Inflammatory macrophage (primary cell): ENCODE measurements at places on chromosomes 3 and 15.

- DNase-seq = no peak
Measured at GRCh38 chr15:92571824-92572223, 83.8 kb downstream of the FAM174B start.

GRCh38 chr15:25733856-25734679, 129.1 kb downstream of the ATP10A start:
- no peak for DNase-seq

DNA sequence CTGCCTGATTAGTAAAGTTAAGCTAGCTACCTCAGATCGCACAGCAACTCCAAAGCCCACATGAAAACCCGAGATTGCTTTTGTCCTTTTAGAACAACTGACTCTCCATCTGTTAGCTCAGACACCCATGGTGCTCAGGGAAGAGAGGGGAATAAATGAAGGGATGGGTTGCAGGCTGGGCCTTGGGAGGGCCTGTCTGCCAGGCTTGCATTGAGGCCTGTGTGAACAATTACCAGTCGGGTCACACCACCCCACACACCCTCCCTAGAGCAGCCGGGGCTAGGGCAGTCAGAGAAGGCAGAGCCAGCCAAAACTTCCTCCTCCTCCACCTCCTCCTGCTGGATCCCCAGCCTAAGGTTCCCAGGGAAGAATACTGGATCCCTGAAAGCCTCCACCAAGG, 8.8 kb upstream of the PRKAR2A start:
- DNase-seq = no peak

DNA sequence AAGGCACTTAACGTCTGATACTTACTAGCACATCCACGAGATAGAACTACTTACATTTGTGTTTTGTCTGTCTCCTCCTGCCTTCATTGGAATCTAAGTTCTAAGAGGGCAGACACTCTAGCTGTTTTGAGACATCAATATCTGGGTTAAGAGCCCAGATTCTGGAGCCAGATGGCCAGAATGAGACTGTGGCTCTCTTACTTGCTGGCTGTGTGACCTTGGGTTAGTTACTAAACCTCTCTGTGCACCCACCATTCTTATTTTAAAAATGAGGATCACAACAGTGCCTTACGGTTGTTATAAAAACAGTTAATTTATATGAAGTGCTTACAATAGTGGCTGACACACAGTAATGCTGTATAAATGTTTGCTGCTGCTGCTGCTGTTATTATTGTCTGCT, 7.7 kb downstream of the STARD5 start:
- no peak for DNase-seq

DNA sequence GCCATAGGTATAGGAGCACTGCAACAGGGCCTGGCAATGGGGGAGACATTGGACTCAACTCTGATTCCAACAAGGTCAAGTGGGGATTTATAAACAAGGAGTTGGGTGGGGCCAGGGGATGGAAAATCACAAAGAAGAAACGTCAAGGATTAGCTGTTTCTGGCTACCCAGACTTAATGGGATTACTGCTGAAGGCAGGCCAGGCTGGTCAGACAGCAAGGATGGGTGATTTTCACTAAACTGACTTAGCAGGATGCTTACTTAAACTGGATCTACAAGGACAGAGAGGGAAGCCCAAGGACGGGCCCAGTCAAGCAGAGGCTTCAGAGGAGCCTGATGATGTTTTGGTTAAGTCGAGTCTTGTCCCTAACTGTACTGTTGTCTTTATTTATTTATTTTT, 76.2 kb downstream of the USP13 start:
- no peak for DNase-seq

DNA sequence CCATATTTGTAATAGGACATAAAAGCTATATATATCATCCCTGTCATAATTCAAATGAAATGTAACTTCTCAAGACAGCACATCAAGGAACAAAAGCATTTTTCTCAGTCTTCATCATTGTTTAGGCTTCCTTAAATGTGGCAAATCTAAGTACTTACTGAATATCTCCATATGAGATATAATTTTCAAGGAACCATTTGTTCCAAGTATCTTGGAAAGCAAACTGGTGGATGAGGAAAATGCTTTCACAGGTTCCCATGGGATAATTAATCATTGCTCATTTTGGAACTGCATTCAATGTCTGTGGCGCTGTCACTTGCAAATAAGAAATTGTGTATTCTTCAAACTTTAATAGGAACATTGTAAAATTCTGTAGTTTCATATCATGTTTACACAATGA, 52.6 kb upstream of the ZNF385D start:
- no peak for DNase-seq

- no peak for DNase-seq
Measured at GRCh38 chr15:68585574-68586273, 6.9 kb downstream of the CORO2B start.

DNA sequence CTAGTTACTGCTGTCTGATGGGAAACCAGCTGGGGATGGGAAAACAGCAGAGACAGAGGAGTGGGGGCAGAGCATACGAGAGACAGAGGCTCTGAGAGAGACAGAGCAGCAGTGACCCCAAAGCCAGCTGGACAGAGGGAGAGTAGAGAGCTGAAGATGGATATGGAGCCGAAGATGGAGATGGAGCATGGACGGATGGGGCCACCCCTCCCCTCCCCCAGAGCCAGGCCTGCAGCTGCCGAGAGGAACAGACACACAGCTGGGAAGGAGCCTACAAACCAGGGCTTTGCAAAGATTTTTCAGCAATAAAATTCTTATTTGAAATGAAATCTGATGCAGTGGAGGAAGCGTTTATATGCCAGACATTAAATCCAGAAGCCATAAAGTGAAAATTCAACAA, 167.6 kb upstream of the LINGO1 start:
- DNase-seq = no peak

GRCh38 chr15:65286069-65286703, 497 bp downstream of the PARP16 start:
- DNase-seq = peak; percentile 32

- no peak for DNase-seq
Measured at GRCh38 chr15:75076277-75076676, 52.9 kb downstream of the PPCDC start.

- no peak for DNase-seq
Measured at GRCh38 chr3:168168743-168169142, 73.0 kb upstream of the GOLIM4 start.

- peak; percentile 1 for DNase-seq
Measured at GRCh38 chr3:123081718-123082369, 15.0 kb downstream of the PDIA5 start.

GRCh38 chr3:159210336-159210735, 408.5 kb downstream of the MFSD1 start:
- no peak for DNase-seq

- no peak for DNase-seq
Measured at GRCh38 chr15:67023517-67024313, 41.7 kb upstream of the SMAD3 start.

GRCh38 chr3:99365979-99366378, 272.4 kb upstream of the COL8A1 start:
- no peak for DNase-seq
